ENCODE measurements at places on chromosomes 3 and 15.
A peak's percentile ranks its signal among the peaks of the same experiment; 100 is the strongest.

DNA sequence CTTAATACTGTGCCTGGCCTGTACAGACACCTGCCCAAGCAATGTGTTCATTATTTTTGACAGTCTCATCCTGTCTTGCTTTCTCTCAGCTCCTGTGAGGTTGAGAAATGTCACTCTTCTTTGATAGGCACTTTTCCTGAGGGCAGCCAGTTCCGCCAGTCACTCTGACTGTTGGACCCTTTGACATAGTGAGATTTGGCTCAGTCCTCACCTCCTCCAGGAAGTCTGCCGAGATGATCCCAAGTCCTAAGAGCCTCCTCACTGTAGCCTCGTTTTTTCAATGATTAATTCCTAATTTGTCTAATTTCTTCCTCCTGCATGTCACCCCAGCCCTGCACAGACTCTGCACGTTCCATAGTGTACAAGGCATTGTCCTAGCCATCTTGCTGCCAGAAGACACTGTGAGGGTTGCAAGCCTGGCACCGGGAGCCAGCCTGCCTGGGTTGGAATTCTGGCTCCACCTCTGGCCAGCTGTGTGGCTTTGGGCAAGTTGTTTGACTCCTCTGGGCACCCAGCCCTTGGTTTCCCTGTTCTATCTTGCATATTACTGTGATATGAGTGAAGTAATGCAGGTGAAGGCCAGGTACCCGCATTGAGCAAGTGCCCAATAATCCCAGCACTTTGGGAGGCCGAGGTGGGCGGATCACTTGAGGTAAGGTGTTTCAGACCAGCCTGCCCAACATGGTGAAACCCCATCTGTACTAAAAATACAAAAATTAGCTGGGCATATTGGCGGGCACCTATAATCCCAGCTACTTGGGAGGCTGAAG, 24.3 kb downstream of the RPLP1 start:
- no peak for DNase-seq

DNA sequence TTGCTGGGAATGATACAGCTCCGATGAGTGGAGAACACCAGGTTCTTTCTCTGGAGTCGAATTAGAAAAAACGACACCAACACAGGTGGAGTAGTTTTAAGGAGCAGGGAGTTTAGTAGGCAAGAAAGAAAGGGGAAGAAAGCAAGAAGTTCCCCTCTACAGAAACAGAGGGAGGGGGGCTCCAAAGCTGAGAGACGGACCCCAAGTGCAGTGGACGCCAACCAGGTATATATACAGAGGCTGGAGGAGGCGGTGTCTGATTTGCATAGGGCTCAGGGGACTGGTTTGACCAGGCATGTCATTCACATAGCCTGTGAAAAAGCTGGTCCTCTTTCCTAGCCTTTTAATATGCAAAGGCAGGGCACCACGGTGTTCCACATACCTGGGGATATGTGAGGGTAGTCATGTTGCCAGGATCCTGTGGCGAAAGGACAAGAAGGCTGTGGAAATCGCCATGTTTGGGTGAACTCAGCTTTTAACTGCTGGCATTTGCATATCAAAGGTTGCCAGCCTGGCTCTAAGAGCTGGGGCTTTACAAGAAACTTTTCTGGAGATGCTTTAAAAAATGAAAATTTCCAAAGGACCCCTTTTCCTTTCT, 887.4 kb upstream of the EPHA6 start:
- DNase-seq: no peak

DNA sequence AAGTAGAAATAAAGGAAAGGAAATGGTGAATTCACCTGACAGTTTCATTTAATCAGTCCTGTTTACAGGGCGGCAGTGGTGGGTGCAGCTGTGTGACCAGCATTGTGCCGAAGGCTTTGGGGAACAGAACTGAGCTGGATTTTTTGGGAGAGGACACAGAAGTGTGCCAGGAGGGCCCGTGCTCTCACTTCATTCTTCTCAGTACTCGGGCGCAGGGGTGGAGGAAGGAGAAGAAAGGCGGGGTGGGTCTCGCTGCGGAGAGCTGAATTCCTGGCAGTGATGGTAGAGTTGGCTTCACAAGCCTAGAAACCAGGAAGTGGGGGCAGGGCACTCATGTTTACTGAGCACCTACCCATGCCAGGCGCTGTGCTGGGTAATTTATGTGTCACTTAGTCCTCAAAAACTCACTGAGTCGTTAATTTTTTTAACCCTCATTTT, 64.6 kb downstream of the CRTC3 start:
- peak; percentile 86 for DNase-seq

DNA sequence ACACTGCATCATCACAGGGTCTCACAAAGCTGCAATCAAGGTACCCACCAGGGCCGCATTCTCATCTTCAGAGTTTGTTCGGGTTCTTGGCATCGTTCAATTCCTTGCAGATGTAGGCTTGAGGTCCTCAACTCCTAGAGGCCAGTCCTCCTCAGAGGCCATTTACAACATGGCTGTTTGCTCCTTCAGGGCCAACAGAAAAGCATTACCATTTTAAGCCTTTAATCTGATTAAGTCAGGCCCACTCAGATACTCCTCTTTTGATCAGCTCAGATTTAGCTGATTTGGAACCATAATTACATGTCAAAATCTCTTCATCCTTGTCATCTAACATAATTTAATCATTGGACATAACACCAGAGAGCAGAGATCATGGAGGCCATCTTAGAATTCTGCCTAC, 55.4 kb downstream of the BFSP2 start:
- no peak for DNase-seq

- no peak for DNase-seq
These were observed 70.2 kb downstream of the PCOLCE2 start for GRCh38 chr3:142818651-142819050.

- no peak for DNase-seq
These were observed 12.2 kb downstream of the NKIRAS1 start for GRCh38 chr3:23904545-23904944.

DNA sequence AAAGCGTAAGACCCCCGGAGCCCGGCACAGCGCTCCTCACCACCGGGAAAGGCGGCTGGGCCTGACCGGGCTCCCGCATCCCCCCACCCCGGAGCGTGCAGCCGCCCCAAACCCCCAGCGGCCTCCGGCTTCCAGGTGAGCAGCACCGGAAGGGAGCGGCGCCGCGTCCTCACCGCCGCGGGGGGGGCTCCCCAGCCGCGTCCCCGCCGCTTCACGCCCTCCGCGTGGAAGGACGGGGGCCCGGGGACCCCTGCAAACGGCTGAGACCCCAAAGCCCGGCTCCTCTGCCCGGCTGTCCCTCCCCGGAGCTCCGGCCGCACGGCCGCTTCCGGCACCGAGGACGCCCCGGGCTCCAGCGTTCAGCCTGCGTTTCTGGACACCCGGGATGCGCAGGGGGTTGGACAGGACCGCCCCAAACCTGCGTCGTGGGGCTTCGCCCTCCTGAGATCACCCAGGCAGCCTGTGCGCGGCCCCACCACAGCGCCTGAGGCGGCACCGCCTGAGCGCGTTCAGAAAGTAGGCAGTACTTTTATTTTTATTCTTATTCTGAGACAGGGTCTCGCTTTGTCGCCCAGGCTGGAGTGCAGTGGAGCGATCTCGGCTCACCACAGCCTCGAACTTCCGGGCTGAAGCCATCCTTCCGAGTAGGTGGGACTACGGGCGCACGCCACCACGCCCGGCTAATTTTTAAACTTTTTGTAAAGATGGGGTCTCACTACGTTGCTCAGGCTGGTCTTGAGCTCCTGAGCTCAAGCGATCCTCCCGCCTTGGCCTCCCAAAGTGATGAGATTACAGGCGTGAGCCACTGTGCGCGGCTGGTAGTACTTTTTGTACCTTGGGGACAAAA, 51.6 kb upstream of the BLM start:
- DNase-seq: peak; percentile 74

DNA sequence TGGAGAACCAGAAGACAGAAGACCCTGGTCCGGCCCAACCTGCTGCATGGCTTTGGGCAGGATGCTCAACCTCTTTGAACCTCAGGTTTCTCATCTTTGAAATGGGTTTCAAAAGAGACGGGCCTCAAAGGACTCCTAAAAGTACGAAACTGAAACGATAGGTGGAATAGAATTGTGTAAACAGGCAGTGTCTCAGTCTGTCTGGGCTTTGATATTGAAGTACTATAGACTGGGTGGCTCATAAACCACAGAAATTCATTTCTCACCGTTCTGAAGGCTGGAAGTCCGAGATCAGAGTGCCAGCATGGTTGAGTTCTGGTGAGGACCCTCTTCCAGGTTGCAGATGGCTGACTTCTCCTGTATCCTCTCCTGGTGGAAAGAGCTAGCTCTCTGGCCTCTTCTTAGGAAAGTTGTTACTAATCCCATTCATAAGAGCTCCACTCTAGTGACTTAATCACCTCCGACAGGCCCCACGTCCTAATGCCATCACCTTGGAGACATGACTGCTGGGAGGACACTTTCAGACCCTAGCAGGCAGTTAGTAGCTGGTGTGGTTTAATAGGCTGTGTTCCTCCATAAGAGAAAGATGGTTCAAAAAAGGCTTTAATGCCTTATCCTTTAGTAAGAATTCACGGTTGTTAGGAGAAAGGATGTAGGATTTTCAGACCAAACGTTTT, 35.7 kb downstream of the SSUH2 start:
- no peak for DNase-seq

DNA sequence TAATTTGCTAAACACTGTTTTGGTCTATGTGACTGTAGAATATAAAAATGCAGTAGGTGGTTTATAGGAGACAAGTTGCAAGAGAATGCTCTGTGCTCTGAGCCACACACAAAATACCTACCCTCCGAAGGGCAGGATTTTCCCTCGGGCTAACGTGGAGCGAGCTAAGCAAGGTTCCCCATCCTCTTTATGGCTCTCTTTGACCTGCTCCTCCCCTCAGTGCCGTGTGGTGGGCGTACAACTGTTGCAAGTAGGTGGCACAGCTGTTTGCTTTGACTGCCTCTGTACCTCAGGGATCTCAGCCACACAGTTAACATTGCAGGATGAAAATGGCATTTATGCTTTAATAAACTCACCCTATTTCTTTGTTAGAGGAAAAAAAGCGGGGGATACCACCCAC, 339.1 kb downstream of the SATB1 start:
- DNase-seq: no peak

DNA sequence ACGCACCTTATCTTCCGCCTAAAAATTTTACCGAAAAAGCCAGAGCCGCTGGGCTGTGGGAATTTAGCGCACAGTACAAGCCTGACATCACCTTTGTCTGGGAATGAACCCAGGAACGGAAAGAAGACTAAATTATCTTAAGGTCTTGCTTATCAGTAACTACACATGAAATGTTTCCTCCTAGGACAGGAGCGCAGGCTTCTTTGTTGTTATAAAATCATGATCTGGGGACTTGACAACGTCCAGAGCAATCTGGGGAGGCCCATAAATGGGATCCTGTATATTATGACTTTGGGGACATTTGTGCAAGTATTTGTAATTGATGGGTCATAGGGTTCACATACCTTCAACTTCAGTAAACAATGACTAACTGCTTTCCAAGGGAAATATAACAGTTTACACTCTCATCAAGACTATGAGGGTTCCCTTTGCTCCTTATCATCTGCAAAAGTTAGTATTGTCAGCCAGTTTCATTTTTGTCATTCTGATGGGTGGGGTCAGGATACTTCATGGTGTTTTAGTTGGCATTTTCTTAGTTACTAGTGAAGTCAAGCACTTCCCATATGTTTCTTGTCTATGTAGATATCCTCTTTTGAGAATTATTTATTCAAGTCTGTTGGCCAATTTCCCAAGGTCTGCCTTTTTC, 213.9 kb upstream of the PFN2 start:
- no peak for DNase-seq

GRCh38 chr3:136835813-136836510, 17.0 kb downstream of the SLC35G2 start:
- no peak for DNase-seq

DNA sequence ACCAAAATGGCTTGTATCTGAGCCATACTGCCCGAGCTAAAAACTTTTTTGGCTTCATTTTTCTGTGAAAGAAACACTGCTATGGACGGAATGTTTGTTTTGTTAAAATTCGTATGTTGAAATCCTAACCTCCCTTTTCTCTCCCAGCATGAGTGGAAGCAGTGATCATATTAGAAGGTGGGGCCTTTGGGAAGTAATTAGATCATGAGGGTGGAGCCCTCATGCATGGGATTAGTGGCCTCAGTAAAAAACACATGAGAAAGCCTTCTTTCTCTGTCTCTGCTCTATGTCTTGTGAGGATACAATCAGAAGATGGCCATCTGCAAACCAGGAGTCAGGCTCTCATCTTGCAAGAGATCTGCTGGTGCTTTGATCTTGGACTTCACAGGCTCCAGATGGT, 7.4 kb upstream of the FNDC3B start:
- DNase-seq: no peak

- no peak for DNase-seq
These were observed 6.8 kb downstream of the VILL start for GRCh38 chr3:37997342-37997741.

DNA sequence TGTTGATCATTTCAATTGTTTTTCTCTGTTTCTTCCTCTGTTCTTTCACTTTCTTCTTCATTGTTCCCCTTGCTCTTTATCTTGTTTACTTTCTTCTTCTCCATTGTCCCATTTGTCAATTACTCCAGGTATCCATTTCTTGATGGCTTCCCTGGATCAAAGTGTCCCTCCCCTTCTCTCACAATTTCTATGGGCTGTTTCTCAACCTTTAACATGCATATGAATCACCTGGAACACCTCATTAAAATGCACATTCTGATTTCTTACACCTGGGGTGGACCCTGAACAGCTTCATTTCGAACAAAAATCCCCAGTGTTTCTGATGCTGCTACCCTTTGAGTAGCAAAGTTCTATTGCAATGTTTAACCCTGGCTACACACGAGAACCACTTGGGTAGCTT, 454.8 kb downstream of the EPHA6 start:
- DNase-seq: no peak

- DNase-seq: no peak
These were observed 5.9 kb downstream of the ATP8B4 start for GRCh38 chr15:50113187-50113505.

DNA sequence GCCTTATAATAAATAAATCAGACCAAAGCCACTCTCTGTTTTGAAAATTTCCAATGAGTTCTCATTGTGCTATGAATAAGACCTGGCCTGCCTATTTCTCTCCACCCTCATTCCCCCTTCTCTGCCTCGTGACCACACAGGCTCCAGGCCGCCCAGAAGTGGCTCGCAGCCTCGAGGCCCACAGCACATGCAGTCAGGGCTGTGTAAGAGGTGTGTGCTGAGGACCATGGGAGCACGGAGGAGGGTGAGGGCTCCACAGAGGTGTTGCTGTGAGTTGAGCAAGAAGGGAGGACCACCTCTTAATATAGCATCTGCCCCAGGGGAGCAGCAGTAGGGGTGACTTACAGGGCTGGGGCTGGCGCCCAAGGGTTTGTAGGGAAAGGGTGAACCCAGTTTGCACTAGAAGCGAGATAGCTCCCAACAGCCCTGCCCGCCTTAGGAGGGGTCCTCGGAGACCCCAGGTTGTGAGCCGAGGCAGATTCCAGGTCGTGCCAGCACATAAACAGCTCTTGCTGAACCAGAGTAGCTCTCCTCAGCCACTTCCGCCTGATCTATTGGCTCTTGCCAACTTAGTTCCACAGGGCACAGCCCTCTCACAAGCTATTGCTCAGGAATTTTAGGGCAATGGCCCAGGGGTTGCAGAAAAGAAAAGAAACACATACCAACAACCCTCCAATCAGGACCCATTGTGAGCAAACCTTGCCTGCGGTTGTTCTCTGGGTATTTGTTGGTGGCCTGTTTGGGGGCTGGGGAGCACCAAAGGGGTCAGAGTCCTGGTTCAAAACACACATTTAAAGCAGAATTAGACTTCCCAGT, 117.7 kb downstream of the MYLK start:
- DNase-seq: no peak

- DNase-seq: no peak
These were observed 125.1 kb downstream of the SHQ1 start for GRCh38 chr3:72722930-72723726.

GRCh38 chr15:60555291-60555690, 76.3 kb upstream of the ICE2 start:
- DNase-seq: no peak
